ENCODE measurements at places on chromosomes 3 and 15.

- DNase-seq: no peak
Measured at GRCh38 chr3:184347321-184348056, 10.1 kb downstream of the FAM131A start.

DNA sequence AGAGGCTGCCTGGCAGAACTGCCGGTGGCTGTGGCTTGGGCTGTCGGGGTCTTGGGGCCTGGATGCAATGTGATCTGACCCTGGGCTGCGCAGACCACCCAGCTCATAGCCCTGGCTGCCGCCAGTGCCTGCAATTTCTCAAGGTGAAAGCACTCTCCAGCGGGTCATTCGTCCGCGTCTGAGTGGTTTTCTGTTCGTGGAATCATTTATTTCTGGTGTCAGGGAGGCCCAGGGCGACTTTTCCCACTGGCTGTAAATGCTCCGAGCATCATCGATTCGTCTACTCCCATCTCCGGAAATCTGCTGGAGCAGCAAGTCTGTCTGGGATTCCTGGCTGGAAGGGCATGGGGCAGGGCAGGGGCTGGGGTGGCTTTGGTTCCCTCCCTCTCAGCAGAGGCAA lies 40.6 kb upstream of the ADPGK start:
- no peak for DNase-seq

DNA sequence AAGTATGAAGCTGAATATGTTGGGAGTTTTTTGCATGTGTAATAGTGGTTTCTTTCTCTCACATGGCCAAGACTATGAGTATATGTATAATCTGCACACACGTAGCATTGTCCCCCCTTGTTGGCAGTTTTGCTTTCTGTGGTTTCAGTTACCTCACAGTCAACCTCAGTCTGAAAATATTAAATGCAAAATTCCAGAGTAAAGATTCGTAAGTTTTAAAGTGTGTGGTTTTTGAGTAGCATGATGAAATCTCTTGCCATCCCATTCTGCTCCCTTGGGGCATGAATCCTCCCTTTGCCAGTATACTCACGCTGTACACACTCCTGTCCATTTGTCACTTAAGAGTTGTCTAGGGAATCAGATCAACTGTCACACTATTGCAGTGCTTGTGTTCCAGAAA lies 742.0 kb upstream of the CCDC54 start:
- no peak for DNase-seq

DNA sequence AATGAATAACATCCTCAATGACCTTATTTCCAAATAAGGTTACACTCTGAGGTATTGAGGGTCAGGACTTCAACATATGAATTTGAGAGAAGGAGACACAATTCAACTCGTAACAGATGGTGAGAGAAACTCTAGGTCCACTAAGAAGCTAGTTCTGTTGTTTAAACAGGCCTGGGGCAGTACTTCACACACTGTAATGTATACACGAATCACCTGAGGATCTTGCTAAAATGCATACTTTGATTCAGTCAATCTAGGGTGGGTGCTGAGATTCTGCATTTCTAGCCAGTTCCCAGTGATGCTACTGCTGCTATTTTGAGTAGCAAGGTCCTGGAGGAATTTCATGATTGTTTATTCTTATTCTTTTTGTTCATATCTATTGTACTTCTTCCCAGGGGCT lies 186.8 kb downstream of the SATB1 start:
- DNase-seq: no peak

- DNase-seq: no peak
Measured at GRCh38 chr3:179082416-179082815, 10.8 kb upstream of the ZMAT3 start.

DNA sequence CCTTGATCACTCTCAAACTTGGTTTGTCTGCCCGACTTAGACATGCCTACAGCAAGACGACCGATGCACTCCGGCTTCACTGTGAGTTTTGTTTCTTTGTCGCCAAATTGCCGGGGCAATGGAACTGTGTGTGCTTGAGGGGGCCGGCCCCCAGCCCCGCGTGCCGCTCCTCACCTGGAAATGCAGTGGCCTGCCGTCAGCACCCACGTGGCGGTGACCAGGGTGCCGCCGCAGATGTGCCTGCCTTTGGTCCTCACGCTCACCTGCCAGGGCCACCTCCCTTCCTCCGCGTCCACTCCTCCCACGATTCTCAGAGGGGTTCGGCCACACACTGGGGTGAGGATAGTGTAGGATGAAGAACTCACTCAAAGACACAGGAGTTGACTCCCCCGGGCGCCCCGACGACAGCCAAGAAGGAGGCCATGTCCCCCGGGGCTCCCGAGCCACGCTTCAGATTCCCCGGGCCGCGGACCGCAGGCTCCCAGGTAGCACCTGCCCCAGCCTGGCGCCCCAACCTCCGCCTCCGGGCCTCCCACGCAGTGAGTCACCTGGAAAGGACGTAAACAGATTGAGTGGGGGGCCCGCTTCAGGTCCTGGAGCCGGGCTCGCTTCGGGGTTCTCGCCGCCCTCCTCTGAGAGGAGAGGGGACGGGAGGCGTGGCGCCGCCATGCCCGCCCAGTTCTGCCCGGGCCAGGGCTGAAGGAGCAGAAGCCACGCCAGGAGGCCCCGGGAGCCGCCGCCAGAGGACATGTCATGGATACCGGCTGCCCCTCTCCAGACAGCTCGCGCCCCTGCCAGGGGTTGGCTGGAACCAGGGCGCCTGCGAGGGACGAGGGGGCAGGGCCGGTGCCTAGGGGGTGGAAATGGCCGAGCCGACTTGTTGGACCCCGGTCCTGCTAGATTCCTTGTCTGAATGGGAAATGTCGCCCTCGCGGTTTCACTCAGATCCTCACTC lies 29.6 kb downstream of the MYL3 start:
- DNase-seq: no peak

DNA sequence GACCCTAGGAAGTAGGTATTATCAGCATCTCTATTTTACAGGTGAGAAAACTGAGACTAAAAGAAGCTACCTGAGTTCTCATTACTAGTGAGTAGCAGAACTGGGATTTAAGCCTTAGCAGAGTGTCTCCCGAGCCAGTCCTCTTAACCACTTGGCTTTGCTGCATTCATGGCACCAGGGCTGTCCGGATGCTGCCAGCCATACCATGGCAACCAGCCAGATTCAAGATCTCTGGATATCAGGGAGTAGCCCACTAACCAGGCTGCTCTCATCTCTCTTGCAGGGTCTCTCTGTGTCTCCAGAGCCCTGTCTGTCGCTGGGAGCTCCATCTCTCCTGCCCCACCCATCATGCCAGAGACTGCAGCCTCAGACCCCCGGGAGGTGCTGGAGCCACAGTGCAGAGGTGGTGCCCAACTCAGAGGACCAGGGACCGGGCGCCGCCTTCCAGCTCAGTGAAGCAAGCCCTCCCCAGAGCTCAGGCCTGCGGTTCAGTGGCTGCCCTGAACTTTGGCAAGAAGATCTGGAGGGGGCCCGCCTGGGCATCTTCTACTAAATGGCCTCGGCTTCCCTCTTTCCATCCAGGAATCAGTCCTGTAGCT lies 1.7 kb downstream of the MESP2 start:
- DNase-seq: no peak

- DNase-seq: no peak
Measured at GRCh38 chr3:108091498-108092250, 843 bp upstream of the CD47 start.

GRCh38 chr3:51297333-51297732 lies 87.8 kb upstream of the MANF start:
- no peak for DNase-seq

DNA sequence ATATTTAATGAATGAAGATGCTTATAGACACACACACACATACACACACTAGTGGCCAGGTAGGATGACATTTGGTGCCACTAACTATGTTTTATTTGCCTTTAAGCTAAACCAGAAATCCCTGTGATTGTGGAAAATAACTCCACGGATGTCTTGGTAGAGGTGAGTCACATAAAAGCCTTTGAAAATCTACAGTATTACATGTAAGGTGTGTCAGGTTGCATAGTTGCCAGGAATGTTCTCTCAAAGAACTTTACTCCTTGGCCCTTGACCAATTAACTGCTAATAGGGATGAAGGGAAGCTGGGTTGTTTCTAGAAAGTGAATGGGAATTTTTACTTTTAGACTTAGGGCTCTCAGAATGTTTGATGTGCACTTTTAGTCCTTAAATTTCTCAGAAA lies 9.9 kb downstream of the ZBED2 start:
- no peak for DNase-seq

DNA sequence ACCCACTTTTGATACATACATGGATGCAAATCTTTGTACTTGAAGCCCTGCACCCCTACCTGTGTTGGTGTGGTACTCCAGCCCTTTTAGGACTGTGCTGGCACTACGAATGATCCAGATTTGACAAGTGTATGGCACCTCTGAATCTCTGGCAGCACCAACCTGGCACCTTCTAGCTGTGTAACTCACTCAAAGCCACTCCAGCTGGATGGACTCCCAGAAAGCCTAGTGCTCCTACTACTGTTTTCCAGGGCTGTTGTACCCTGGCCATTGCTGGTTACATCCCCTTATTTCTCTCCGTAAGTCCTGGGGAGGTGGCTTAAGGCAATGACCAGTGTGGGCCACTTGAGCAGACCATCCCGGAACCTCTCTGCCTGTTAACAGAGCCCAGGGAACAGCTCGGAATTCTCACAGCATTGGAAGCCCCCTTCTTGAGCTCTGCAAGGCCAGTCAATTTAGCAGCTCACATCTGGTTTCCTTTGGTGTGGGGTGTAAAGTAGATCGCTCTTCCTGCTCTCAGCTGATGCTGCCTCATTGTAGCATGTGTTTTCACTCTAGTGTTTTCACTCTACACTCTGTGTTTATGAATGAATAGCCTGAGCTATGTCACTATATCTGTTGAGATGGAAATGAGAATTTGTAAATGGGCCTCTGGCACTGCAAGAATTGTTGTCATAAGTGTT lies 12.2 kb downstream of the CALML4 start:
- DNase-seq: no peak

DNA sequence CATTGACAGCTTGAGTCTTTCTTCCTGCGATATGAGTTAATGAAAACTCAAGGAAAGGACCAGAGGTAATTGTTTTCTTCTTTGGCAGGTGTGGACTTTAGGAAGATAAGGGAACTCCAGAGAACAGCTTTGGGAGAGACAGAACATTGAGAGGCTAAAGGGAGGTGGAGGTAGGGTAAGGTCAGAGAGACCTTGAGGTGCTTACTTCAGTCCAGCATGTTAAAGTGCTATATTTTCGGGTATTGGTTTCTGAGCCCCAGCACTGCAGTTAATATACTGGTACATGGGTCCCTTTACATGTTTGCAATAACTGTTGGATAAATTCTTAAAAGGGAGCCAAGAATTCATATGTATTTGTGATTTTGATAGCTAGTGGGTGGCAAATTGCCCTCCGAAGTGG lies 322.1 kb downstream of the THSD4 start:
- no peak for DNase-seq

- no peak for DNase-seq
Measured at GRCh38 chr3:135576751-135577150, 388.8 kb upstream of the PPP2R3A start.

GRCh38 chr3:7759630-7760029 lies 742.0 kb upstream of the LMCD1 start:
- no peak for DNase-seq

DNA sequence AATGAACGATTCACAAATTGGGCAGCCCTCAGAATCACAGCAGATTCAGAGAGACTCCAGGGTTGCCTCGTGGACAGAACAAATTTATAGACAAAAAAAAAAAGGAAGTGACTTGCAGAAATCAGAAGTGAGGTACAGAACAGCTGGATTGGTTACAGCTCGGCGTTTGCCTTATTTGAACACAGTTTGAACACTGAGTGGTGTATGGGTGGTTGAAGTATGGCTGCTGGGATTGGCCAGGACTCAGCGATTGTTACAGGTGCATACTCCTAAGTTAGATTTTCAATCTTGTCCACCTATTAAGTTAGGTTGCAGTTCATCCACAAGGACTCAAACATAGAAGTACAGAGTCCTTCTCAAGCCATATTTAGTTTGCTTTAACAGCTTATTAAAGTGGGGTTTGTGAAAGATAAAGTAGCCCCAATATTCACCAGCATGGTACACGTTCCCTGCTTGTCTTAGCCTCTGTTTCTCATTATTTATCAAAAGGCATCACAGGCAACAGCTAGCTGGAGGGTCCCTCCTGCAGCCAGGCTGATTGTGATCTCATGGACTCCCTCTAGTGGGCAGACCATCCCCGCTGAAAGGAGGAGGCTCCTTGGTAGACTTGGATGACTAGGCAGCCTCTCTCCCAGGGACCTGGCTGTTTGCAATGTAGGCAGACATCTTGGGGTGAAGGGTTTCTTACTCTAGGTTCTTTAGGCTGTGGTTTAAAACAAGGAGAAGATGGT lies 17.6 kb upstream of the ALDH1L1 start:
- no peak for DNase-seq

- DNase-seq: no peak
Measured at GRCh38 chr15:83462026-83462425, 14.9 kb downstream of the SH3GL3 start.

DNA sequence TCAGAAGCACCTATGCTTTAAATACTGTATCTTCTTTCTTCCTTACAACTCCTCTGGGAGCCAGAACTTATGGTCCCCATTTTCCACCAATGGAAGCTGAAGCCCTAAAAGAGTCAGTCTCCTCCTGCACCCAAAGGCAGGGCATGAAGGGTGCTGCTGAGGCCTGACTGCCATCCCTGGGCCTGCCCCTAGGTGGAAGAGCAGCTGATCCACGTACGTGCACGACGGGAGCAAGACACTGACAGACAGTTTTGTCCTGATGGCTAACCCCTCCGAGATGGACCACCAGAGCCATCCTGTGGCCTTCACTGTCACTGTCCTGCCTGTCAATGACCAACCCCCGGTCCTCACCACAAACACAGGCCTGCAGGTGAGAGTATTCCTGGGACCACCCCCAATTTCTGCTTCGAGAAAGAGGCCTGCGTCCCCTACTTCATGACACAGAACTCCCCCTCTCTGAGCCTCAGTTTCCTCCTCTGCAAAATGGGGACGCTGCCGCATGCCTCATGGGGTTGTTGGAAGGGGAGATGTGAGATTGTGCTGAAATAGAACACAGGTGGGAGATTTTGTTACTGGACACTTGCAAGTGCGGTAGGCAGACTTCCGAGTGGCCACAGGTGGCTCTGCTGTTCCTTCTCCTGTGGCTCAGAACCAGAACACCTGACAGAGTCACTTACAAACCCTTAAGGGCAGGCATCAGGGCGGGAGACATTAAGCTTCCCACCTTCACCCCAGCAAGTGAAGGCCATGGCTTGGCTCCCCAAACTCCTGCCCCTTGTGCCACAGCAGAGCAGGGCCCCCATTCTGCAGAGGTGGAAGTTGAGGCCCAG lies 175.4 kb downstream of the TBC1D2B start:
- no peak for DNase-seq

DNA sequence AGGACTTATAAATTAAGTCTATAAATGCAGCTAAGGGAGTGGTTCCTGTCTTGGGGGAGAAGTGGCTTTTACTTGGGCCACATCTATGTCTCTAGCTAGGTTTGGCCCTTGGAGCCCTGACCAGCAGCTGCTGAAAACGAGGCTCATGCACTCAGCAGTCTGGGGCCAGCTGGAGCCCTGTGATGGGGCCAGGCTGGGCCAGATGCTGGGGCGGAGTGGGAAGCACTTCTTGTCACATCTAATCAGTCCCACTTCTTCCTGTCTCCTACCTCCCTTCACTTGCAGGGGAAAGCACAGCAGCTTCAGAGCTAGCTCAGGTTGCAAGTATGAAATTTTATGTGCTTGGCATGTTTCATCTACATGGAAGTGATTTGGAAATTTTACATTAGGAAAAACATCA lies 209.9 kb upstream of the ROPN1 start:
- no peak for DNase-seq

All from stimulated activated CD8-positive, alpha-beta memory T cell treated with anti-CD3 and anti-CD28 coated beads, Interleukin-15, amount 100 ng/mL, for 24 hours (primary cell).